ENCODE measurements at places on chromosomes 5 and 9.

DNA sequence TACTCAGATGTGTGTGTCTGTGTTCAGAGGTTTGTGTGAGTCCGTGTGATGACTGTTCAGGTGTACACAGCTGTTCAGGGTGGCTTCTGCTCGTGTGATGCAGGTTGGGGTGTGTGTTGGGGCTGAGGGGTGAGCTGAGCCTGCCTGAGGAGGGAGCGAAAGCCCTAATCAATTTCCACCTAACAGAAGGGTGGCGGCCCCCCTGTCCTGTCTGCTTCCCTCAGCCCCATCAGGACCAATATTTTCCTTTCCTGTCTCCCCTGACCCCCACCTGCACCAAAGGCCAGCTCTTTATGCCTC, 30.2 kb downstream of the LHX2 start:
- DNase-seq: no peak

DNA sequence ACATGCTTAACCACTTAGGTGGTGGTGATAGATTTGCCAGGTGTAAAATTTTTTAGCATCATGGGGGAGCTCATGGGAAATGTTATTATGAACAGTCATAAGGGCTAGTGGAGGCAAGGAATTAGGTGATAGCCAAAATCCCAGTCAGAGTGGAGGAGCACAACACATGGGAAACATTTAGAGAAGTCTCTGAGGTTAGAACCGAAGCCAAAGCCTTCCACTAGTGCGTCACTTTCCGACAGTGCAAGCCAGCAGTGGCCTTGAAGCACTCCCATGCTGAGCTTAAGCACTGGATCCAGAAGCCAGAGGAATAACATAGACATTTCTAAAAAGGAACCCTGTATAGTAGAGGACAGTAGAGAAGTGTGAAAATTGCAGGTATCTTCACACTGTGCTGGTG, 101.5 kb upstream of the SNX2 start:
- DNase-seq: no peak

- no peak for DNase-seq
Observed at GRCh38 chr5:163894645-163895044, 389.2 kb downstream of the MAT2B start.

GRCh38 chr5:83924891-83925290, 204.2 kb upstream of the HAPLN1 start:
- no peak for DNase-seq

GRCh38 chr9:123299558-123300126, 31.3 kb upstream of the STRBP start:
- DNase-seq: peak; percentile 17

DNA sequence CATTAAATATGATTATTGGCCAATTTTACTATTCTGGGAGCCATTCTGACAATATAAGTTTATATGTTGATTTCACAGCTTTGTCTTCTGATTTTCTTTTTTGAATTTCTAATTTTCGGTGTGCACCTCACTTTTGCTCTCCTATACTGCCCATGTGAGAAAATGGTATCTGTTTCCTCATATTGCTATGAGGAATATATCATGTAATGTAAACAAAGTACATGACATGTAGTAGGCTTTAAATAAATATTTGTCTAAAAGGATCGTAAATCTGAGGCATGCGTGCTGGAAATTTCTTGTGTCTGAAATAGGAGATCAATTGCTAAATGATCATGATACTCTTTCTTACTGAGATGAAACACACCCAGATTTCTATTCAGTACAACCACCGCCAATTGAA, 119.9 kb downstream of the ZDHHC21 start:
- DNase-seq: no peak

- no peak for DNase-seq
Observed at GRCh38 chr5:152004095-152004494, 79.4 kb upstream of the GLRA1 start.

All from erythroblast (primary cell).